ENCODE measurements at places on chromosomes 5 and 9.

DNA sequence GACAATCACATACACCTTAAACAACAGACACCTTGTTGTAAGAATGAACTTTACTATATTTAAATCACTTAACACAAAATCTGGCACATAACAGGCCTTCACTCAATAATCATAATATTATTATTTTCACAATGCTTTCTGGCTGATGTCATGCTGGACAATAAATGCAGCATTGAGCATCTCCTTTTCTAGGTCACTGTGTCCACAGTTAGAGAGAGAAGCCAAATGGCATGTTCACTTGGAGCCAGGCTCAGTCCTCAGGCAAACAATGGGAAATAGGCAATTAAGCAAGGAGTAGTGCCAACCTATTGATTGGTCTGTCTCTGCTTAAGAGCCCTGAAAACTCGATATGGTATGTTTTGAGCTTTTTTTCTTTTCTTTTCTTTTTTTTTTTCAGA, 50.6 kb upstream of the KLF4 start:
- no peak for DNase-seq

- DNase-seq: no peak
Measured at GRCh38 chr9:96251451-96251850, 50.5 kb downstream of the HSD17B3 start.

GRCh38 chr5:61339764-61340163, 7.7 kb downstream of the ZSWIM6 start:
- no peak for DNase-seq

DNA sequence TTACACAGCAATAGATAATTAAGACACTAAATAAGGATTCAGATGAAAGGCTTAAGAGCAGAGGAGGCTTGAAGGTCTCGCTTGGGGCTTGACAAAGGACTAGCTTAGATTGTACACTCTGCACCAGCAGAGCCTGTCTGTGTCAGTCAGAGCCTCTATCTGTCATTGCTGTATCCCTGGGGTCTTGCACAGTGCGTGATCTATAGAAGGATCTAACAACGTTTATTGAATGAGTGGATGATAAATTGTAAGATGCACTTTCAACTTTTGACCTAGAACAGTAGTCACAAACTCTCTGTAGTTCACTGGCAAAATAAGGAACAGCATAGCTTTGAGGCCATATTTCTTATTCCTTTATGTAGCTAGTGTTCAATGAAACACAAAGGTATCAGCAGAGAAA, 173.5 kb downstream of the ENTREP1 start:
- DNase-seq: no peak

DNA sequence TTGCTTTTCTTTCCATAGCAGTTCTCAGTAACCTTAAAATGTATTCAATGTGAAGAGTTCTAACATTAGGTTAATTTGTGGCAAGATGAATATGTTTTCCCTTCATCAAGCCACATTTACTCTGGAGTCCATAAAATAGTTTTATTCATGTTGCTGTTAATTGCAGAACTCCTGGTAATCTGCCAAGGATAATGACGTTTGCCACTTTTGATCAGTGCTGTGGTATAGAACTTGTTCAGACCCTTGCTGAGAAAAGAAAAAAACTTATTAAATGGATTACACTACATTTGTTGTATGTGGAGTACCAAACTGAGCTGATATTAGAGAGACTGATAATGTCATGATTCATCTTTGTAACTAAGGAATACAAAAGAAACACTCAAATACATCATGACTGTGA, 212.4 kb upstream of the DMAC1 start:
- peak; percentile 28 for DNase-seq

GRCh38 chr5:98065261-98065909, 708.1 kb upstream of the RGMB start:
- DNase-seq: no peak

DNA sequence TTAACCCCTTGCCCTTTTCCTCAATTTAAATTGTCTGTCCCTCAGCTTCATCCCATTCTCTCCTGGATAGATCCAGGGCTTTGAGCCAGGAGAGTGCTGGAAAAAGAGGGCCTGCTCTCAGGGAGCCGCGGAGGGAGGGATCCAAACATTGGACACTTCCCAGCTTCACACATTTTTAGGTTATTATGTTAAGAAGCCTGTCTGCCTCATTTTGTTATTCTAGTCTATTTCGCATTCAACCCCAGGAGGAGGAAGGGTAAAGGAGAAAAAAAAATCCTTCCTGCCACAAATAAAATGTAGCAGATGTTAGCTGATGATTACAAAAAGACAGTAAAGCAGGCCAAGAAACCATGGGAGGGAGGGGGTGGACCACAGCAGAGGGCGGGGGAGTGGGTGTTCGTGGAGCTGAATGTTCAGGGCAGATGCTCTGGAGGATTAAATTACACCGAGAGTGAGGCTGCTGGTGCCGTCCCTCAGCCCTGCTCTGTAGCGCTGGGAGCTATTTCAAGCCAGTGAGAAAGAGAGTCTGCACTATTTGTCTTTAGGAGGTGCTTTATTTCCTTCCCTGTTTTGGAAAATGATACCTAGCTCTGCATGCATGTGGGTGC, 60.6 kb upstream of the ZFR start:
- peak; percentile 96 for DNase-seq

- no peak for DNase-seq
Measured at GRCh38 chr5:10619649-10620048, 55.8 kb downstream of the ANKRD33B start.

DNA sequence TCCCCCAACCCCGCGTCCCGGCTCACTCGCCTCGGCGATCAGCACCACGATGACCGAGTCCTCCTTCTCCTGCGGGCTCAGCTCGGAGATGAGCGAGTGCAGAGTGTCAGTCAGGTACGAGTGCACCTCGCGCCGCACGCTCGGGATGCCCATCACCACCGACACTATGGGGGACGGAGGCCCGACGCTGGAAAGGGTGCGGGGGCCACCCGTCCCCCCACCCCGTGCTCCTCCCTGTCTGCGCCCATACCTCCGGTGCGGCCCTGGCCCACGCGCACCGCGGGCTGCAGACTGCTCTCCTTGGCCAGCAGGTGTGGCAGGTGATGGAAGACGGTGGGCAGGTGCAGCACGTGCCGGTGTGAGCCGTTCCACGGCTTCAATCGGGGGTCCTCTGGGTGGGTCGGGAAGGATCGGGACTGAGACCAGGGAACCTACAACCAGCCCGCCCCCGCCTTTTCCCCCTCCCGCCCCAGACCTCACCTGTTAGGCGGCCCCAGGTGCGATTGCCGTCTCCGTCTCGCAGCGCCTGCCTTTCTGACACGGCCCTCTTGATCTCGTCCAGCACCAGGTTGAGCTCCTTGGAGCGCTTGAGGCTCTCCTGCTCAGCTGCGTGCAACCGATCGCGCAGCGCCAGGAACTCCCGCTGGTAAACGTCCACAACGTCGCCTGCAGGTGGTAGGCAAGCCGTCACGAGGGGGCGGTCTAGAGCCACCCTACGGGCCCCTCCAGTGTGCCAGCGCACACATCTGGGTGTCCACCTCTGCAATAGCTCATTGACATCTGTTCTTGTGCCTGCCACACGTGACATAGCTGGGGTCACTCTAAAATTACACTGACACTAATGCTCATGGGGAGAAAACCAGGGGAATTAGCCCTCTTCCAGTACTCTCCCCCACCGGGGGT, 5.1 kb downstream of the MGAT4B start:
- DNase-seq: no peak

GRCh38 chr9:111943200-111943599, 46.6 kb downstream of the UGCG start:
- no peak for DNase-seq

DNA sequence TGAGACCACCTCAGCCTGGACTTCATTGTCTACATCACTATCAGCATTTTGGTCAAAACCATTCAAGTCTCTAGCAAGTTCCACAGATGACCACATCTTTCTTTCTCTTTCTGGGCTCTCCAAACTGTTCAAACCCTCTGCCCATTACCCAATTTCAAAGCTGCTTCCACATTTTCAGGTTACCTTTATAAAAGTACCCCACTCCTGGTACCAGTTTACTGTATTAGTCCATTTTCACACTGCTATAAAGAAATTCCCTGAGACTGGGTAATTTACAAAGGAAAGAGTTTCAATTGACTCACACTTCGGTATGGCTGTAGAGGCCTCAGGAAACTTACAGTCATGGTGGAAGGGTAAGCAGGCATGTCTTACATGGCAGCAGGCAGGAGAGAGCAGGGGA, 84.5 kb downstream of the FBXL7 start:
- DNase-seq: no peak

DNA sequence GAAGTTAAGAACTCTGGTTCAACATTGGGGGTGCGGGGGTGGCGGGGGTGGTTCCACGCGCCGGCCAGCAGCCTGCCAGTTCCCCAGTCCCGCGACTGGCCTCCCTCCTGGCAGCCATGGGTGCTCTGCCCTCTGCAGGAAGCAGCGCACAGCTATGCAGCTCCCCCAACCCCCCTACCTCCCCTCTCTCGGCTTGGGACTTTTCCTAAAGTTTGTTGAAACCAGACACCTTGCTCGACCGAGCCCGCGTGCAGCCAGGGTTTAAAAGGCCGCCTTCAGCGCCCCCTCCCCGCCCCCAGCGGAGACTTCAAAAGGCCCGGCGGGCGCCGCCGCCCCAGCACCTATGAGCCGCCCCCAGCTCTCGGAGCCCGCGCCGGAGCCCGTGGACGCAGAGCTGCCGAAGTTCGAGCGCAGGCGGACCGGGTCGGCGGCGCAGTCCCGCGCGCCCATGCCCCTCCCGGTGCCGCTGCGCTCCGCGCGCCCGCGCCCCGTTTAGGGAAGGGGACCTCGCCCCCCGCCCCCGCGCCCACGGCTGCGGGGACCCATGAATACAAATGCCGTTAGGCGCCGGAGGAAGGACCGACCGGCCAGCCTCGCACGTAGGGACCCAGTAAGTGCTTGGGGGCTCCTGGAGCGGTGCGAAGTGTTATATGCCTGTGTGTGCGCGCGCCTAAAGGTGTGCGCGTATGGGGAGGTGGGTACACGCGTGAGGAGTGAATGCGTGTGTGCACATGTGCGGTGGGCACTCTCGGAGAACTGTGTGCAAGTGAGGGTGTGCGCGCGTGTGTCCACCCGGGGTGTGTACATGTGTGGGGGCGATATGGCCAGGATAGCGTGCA, 1.4 kb upstream of the COL27A1 start:
- no peak for DNase-seq

DNA sequence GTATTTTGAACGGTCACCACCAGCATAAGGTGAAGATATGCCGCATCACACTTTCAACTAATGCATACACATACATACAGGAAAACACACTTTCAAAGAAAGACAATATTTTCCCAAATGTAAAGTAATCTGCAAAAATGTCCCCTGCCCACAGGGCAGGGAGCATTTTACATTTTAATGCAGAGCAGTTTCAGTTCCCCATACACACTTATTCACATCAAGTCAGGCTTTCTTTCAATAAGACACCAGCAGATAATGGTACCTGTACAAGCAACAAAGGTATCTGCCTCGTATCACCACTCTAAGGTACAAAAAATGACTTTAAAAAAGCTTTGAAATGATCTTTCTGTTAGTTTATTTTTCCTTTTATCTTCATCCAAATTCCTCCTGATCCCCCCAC, 247.1 kb upstream of the CCNG1 start:
- no peak for DNase-seq

- no peak for DNase-seq
Measured at GRCh38 chr5:103340717-103341388, 82.3 kb downstream of the MACIR start.

DNA sequence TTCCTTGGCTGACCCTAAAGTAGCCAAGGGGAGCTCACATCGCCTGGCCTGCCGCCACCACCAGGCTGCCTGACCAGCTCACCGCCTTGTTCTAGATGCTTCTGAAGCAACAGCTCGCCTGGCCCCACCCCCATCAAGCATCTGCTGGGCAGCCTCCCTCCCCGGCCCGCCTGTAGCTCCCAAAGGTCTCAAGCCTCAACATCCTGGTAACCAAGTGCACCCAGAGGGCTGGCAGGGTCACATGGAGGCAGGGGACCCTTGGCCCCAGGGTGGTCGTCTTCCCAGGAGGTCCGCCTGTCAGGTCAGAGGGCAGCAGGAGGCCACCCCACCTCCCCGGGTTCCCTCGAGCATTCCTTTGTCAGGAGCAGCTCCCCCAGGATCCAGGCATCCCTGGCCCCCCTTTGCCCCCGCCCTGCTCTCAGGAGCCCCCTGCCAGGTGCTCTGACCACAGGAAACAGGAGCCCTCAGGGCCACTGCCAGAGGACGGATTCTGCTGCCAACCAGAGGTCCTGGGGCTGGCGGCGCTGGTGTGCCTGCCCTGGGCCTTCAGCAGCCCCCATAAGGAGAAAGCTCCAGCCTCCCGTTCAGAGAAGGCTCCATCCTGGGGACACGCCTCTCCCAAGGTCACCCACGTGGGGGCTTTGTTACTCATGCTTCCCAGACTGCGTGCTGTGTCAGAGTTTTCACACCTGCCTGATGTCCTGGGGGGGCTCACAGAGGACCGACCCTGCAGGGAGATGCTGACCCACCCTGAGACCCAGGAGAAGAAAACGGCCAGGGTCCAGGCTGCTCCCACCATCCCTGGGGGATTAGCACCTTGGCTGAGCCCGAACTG, 3.5 kb upstream of the LRRC14B start:
- no peak for DNase-seq

DNA sequence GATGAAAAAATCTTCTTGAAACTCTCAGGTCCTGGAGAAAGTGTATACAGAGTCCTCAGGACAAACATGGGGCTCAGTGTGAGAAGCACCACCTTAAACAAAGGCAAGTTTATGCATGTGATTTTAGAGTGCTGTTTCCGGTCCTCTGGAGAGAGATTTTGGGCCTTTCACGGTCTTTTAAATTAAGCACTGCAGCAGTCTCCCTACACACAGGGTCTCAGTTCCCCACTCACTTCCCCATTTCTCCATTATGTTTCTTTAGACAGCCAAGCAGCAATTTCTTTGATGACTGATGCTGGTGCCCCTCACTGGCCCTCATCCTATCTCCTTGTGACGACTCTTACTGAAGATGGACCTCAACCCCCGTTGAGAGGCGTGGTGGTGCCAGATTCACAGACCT, 220.2 kb upstream of the CLINT1 start:
- no peak for DNase-seq

DNA sequence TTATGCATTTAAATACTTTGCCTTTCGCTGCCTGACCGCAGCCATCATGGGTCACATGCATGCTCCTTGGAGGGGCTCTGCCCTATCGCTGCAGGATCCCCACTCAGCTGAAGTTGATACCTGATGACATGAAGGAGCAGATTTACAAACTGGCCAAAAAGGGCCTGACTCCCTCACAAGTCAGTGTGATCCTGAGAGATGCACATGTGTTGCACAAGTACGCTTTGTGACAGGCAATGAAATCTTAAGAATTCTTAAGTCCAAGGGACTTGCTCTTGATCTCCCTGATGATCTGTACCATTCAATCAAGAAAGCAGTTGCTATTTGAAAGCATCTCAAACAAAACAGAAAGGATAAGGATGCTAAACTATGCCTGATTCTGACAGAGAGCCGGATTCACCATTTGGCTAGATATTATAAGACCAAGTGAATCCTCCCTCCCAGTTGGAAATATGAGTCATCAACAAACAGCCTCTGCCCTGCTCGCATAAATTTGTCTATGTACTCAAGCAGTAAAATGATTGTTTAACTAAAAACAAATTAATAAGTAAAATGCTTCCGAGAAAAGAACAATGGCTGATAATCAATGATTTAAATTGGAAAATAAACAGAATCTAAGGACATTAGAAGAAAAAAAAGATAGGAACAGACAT, 41.6 kb upstream of the PPP2CA start:
- DNase-seq: no peak

- no peak for DNase-seq
Measured at GRCh38 chr9:15370466-15371447, 51.9 kb upstream of the SNAPC3 start.
